ENCODE measurements at places on chromosomes 6 and 20. TPM values are rescaled to one million over a fixed set of nuclear protein-coding genes. Genes with fewer than 3 reads are reported as not detected.

The MROH8 gene
- total RNA-seq = 4.8 TPM

The TSPO2 gene
- total RNA-seq = not detected

The CDSN gene
- not detected for total RNA-seq

The TMEM74B gene
- 12.0 TPM for total RNA-seq

The MEA1 gene
- 67.5 TPM for total RNA-seq

The GPLD1 gene
- total RNA-seq = 3.8 TPM

The BTBD3 gene
- 114 TPM for total RNA-seq

The KHDC1L gene
- total RNA-seq = 0.75 TPM

The RIN2 gene
- total RNA-seq = 44.8 TPM

The DEFB115 gene
- total RNA-seq = not detected

The PGC gene
- total RNA-seq = 56.6 TPM

The PEX7 gene
- total RNA-seq = 7.1 TPM

The PNLDC1 gene
- 0.17 TPM for total RNA-seq

The EMILIN3 gene
- total RNA-seq = 10.3 TPM

The REM1 gene
- total RNA-seq = not detected

The CDH26 gene
- total RNA-seq = 3.6 TPM

The XKR7 gene
- 4.9 TPM for total RNA-seq

The LY6G6D gene
- not detected for total RNA-seq

The RUNX2 gene
- total RNA-seq = 6.0 TPM

The EFCAB8 gene
- total RNA-seq = 0.07 TPM

The HLA-DQB1 gene
- total RNA-seq = 12.8 TPM

The HS3ST5 gene
- total RNA-seq = 3.6 TPM

The ZC2HC1B gene
- total RNA-seq = not detected

The IMPG1 gene
- total RNA-seq = not detected

The NKX2-4 gene
- not detected for total RNA-seq

The BMP5 gene
- total RNA-seq = 5.6 TPM

Measured in type B pancreatic cell (in vitro differentiated cells).